ENCODE measurements at places on chromosomes 5 and 9.

GRCh38 chr5:157677931-157678330 lies 6.6 kb downstream of the C5orf52 start:
- DNase-seq, result no peak

- no peak for DNase-seq
Measured at GRCh38 chr9:120490888-120491595, 88.9 kb downstream of the CDK5RAP2 start.

DNA sequence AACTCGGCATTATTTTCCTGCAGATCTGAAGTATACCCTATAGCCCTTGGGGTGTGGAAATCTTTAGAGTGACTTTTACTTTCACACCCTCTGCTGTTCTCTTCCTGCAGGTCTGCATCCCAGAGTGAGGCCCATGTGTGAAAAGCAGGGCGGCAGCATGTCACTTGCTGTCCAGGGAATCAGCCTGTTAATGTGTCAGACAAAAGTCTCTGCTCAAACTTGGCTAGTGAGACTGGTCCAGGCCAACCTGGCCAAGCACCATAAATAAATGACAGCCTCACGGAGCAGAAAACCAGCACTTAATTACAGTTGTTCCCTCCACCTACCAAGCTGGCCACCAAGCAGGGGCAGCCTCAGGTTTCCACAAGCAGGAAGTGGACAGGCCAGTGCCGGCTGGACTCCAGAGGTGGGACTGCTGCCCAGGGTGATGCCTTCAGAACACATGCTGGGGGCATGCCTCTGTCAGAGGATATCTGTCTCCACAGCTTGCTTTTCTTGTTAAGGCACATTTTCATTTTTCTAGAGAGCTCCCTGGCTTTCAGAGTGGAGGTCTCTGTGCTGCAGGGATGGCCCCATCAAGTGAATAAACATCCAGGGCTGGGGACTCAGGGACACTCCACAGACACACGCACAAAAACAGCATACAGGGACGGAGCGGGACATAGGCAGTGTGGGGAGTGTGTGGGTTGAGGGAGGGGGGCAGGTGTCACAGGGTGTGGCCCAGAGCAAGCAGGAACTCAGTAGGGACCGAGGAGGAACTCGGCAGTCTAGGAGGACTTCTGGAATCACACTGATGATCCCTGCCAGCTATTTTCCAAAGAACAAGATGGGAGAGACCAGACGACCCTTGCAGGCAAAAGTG lies 243.8 kb upstream of the IRX1 start:
- no peak for DNase-seq

DNA sequence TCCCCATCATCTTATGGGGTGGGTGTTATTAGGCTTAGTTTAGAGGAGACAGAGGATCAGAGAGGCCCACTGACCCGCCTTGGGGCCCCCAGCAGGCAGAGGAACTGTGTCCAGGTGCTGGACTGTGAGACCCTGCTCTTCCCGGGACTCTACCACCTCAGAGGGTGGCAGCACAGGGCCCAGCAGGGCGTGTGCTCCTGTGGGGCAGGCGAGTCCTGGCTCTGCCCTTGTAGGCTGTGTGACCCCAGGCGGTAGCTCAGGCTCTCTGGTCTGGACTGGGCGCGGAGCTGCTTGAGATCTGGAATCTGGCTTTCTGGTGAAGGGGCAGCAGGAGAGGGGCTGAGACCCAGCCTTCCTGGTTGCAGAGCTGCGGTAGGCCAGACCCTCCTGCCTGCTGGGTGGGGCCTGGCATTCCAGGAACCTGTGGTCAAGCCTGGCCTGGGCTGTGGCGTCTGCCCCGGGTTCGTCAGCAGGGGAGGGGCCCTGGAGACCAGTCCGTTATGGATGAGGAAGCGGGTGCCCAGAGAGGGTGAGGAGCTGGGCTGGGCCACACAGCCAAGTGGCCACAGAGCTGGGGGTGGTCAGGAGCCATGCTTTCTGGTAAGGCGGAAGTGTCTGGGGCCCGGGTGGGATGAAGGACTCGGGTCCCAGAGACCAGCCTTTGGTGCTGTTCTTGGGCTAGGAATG lies 46.5 kb downstream of the RXRA start:
- DNase-seq, result no peak

GRCh38 chr9:83512621-83513020 lies 25.6 kb downstream of the FRMD3 start:
- DNase-seq, result no peak

- DNase-seq, result no peak
Measured at GRCh38 chr9:104091708-104092107, 2.4 kb upstream of the SMC2 start.

DNA sequence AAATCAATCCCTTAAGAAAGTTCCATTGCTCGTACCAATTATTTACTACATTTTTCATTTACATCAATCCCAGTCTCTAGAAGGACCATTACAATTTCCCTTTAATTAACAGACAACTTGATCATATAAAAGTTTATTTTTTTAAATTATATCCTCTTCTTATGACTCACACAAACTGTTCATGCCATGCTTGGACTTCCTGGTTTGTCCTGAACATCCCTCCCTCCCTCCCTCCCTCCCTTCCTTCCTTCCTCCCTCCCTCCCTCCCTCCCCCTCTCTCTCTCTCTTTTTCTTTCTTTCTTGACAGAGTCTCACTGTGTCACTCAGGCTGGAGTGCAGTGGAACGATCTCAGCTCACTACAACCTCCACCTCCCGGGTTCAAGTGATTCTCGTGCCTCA lies 11.6 kb upstream of the CLTB start:
- DNase-seq, result no peak

DNA sequence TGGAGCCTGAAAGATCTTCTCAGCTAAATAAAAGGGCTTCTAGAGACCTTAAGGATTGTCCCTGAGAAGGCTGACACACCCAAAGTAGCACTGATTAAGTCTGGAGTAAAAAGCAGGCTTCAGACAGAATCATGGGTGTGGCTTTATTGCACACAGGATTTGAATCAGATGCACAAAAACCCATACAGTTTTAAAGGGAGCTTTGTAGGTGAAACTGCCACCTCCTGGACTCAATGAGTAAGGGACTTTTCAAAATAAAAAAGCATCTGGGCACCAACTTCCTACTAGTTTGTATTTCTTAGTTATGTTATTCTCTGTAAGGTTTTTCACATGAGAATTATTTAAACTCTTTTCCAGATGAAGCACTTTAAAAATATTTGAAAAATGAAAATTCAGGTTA lies 129.4 kb downstream of the EDIL3 start:
- no peak for DNase-seq

DNA sequence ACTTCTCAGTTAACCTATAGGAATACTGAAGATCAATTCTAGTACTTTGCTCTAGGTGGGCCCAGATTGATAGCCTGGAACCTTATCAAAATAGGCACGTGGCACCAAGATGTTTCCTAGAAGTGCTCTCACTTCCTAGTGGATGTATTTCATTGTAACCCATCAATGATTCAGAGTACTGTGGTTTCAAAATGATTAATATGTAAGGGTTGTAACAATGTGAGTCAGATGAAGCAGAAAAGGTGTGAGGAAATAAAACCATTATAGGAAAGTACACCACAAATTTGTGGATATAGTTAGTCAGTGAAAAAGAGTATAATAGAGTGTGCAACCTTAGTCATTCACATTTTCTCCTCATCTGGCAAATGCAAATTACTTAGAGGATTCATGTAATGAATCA lies 177.3 kb upstream of the FST start:
- DNase-seq, result no peak

DNA sequence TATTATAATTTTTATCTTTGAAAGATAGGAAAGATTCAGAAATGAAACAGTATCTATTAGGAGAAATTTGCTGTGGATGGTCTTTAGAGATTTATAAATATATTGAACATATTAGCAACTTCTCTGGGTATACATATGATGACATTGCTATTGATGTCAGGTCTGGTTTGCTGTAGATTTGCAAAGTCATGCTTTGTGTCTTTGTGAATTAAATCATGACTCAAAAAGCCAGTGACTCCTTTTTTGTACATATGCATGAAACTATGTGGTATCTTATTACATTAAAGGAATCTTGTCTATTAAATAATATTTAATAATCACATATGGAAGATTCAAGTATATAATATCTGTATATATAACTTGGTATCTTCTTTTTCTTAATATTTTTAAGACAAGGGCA lies 141.9 kb downstream of the ST8SIA4 start:
- DNase-seq, result no peak

GRCh38 chr5:154302161-154302560 lies 111.6 kb downstream of the GALNT10 start:
- no peak for DNase-seq

- no peak for DNase-seq
Measured at GRCh38 chr5:7894860-7895259, 25.9 kb downstream of the MTRR start.

DNA sequence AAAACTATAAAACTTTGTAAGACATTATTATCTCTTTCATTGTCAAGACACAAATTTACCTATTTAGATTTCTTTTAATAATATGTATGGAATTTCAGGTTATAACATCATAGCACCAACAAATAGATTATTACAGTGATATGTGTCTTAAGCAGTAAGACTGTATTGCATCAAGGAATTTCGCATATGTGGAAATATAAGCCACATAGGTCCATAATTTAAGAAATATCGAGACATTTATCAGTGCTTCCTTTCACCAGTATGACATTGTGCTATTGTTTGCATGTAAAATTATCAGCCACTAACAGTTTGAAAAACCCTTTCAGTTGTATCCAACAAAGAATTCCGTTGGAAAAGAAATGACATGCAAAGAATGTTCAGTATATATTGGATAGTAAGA lies 186.7 kb upstream of the RASA1 start:
- DNase-seq, result no peak

- no peak for DNase-seq
Measured at GRCh38 chr9:132809677-132810271, 68.3 kb downstream of the AK8 start.

DNA sequence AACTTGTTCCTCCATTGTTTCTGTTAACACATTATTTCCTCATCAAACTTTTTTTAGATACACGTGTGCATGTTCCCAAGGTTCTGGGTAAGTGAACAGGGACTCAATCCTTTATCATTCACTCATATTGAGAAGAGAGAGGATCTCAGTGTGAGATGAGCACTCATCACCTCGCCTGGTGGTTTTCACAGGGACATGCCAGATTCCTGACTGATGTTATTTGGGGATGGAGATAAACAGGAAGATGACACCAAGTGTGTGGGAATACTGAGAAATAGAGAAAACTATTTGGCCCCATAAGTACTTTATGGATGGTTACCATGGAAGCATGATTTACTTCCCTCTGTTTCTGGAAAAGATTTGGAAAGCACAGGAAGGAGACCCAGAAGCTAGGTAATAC lies 533.3 kb upstream of the DMAC1 start:
- DNase-seq, result no peak

GRCh38 chr9:122789256-122790046 lies 718 bp downstream of the OR5C1 start:
- DNase-seq, result no peak

DNA sequence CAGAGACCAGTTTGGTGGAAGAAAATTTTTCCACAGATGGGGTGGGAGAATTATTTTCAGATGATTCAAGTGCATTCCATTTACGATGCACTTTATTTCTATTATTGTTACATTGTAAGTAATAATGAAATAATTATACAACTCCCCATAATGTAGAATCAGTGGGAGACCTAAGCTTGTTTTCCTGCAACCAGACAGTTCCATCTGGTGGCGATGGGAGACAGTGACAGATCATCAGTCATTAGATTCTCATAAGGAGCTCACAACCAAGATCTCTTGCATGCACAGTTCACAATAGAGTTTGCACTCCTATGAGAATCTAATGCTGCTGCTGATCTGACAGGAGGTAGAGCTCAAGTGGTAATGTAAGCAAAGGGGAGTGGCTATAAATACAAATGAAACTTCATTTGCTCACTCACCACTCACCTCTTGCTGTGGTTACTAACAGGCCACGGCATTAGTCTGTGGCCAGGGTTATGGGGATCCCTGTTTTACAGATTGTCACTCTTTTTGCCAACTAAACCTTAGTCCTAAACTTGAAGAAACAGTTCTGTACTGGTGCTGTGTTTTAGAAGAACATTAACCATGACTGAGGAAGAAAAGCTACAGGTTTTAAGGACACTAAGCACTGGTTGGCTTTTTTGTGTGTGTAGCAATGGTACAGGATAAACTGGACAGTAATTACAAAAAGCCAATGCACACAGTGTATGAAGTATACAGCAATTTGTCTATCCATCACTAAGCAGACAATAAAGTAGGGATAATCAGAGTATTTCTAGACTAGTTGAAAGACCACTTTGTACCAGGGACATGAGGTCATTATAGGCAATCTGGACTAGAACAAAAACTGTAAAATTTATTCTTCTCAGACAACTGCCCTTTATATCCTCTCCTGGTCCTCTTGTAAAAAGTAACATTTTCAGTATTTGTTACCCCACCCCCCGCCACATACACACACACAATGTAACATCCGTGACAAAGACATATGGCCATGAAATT lies 9.9 kb downstream of the TMEM232 start:
- no peak for DNase-seq

Measured in stimulated activated CD4-positive, alpha-beta T cell treated with anti-CD3 and anti-CD28 coated beads, Interleukin-1b, Interleukin-23, amount 100 ng/mL, for 24 hours (primary cell).